ENCODE measurements at places on chromosomes 11 and 22.

DNA sequence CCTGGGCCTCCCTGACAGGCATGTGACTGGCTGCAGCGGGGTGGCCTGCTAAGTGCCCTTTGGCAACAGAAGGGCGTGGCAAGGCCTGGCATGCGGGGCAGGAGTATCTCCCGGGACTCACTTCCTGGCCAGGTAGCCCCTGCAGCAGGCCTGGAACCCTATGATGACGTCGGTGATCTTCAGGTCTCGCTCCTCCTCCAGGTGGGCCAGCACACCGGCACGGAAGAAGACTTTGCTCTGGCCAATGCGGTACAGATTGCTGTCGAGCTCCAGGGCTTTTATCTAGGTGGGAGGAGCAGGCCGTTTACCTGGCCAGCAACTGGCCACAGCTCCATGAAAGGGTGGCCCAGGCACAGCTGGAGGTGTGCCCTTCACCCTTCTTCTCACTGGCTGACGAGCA is 50.9 kb downstream of the APOL1 start:
- no peak for DNase-seq

DNA sequence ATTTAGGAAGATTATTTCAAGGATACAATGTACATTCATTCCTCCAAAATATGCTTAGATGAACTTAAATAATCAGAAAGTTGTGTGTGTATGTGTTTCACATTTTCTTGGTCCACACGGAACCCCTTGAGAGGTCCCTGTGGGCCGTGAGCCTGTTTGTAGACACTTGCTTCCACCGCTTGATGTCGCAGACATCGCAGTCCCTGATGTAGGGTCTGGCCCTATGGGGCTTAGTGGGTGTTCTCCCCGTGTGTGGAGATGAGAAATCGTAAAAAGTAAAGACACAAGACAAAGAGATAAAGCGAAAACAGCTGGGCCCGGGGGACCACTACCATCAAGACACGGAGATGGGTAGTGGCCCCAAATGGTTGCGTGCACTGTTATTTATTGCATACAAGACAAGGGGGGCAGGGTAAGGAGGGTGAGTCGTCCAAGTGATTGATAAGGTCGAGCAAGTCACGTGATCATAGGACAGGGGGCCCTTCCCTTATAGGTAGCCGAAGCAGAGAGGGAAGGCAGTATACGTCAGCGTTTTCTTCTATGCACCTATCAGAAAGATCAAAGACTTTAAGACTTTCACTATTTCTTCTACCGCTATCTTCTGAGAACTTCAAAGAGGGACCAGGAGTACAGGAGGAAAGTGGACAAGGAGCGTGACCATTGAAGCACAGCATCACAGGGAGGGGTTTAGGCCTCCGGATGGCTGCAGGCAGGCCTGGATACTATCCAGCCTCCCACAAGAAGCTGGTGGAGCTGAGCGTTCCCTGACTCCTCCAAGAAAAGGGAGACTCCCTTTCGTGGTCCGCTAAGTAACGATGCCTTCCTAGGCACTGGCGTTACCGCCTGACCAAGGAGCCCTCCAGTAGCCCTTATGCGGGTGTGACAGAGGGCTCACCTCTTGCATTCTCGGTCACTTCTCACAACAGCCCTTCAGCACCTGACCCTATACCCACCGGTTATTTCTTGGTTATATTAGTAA is 1.2 kb upstream of the APOBEC3C start:
- DNase-seq = no peak

- DNase-seq = no peak
Measured at GRCh38 chr22:17471886-17472535, 91.3 kb upstream of the SLC25A18 start.

DNA sequence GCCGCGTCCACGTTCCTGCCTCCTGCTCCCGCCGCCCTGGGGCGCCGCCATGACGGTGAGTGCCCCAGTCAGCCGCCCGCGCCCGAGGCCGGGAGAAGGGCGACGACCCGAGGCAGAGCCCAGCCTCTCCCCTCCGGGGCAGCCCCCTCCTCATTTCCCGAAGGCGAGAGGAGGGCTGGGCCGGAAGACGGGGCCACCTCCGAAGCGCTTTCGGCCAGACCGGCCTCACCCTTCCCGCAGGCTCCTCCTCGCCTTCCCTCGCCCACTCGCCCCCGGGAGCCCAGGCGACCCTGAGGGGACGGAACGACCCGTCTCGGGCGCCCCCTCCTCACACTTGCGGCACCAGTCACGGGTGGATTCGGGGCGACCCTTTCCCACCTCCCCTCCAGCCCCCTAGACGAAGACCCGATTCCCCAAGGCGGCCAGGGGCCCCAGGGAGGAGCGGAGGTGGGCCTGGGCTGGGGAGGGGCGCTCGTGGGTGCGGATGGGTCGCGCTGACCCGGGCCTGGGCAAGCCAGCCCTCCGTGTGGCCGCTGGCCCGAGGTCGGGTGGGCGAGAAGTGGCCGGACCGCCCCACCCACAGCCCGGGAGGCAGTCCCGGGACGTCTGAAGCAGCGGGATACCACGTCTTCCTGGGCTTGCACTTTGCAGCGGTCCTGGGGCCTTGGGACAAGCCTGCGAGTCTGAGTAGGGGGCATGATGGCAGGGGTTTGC is 49.7 kb downstream of the TRIOBP start:
- no peak for DNase-seq

DNA sequence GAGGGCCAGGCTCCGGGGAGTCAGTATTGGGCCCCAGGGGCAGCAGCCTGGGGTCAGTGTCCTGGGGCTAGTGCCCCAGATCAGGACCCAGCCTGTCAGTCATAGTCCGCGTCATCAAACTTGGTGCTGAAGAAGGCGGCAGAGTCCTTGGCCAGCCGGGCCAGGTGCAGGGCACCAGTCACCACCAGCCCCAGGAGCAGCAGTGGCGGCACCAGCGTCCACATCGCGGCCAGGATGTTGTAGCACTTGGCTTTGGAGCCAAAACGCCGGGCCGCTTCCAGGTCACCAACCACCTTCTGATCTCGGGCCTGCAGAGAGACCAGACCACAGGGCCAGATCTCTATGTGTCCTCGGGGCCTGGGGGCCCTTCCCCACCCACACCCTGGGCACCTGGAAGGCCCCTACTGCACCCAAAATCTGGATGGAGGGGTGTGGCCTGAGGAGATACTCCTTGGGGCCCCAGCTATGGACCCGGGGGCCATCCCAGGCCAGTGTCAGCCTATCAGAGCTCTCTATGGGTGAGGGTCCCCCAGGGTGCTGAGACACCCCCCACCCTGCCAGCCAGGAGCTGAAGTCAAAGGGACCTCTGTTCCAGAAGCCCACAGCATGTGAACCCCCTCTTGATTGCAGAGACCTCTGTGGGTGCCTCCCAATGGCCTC is 790 bp downstream of the IFITM5 start:
- DNase-seq = peak; percentile 27

- DNase-seq = no peak
Measured at GRCh38 chr22:45647532-45648225, 24.0 kb upstream of the ATXN10 start.

- DNase-seq = no peak
Measured at GRCh38 chr11:69552951-69553350, 71.5 kb downstream of the LINC01488 start.

DNA sequence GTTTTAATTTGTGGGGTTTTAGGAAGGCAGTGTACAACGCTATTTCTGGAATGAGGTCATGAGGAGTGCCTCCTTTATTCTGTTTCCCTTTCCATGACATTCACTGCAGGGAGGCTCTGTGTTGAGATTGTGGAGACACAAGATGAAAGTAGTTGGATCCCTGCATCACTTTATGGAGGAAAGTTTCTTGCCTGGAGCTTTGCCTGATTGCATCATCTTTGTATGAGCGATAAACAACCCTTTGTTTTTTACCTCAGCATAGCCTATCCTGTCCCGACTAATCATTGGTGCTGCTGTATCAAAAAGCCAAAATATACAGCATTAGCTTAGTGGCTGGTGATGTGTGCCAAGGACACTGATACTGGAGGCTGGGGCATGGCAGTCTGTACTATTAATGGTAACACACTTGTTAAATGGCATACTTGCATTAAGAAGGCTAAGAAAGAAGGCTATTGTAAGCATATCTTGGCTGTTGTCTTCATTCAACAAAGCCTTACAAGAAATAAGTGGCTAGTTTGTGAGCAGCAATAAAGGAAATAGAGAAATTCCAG is 31.2 kb upstream of the SLC5A4 start:
- no peak for DNase-seq

- no peak for DNase-seq
Measured at GRCh38 chr11:85923455-85923854, 68.3 kb downstream of the CCDC83 start.

DNA sequence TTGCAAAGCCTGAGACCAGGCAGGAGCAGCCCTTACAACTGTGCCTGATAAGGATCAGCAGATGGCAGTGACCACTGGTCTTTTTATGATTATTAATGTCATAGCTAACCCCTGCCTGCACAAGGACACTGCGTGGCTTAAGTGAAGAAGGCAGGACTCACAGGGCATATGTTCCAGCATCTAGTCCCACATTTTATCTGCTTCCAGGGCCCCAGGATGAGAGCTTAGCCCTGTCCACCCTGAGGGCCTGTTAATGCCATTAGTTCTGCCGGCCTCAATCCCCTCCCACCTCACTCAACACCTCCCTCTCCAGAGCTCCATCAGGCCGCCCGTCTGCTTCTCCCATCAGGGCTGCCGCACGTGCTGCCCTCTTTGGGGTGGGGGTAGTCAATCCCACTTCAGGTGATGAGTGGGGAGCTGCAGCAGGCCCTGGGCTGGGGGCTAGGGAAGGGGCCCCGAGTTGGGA is 33.1 kb upstream of the TSPAN18 start:
- DNase-seq = no peak

DNA sequence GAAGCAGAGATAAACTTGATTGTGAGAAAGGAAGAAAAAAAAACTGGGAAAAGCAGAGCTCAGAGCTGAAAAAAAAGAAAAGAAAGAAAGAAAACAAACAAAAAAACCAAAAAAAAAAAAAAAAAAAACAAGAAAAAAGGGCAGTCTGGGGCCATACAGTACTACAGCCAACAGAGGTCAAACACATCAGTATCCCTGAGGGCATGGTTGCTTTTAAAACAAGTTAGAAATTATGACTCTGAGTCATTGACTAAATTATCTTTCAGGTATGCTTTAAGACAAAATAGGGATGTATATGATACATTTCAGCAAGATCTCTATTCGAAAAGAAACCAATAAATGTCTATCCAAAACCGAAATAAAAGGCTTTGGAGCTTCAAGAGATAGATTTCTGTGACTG is 37.1 kb upstream of the TLCD5 start:
- no peak for DNase-seq

Data from CD4-positive, alpha-beta T cell (primary cell).